Activated CD4-positive, alpha-beta T cell treated with anti-CD3 and anti-CD28 coated beads, Interleukin-2, amount 50 U/mL, for 48 hours (primary cell): ENCODE measurements at places on chromosomes 3 and 15.

- no peak for DNase-seq
Measured at GRCh38 chr15:43151688-43152087, 18.3 kb downstream of the TMEM62 start.

GRCh38 chr3:27224197-27224596 is 145.0 kb downstream of the NEK10 start:
- no peak for DNase-seq

DNA sequence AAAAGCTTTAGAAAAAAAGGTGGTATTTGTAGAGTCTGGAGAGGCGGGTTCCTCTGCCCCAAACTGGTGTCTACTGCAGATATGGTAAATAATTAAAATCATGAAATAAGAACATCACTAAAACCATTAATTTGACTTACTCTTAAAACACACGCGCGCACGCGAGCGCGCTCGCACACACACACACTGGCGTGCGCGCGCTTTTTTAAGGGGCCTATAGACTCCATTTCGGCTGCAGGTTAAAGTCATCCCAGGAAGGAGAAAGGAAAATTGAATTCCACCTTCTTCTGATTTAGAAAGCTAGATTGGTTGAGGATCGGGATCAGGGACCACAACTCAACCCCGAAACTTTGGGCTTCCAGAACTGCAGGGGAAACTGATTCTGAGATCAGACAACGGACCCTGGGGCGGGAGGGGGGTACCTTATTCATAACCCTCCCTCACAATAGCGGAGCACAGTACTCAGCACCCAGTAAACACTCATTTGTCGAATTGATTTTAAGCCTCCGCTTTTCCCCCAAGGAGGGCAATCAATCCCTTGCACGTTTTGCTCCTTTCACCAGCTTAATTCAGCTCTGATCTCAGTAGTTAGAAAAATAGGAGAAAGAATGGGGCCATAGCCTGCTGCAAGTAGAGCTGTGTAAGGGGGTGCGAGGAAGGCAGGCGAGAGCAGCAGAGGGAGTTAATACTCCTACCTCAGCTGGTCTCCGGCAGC is 509 bp upstream of the LRRC3B start:
- DNase-seq: no peak

GRCh38 chr3:172449466-172450149 is 1.4 kb upstream of the GHSR start:
- peak; percentile 9 for DNase-seq

DNA sequence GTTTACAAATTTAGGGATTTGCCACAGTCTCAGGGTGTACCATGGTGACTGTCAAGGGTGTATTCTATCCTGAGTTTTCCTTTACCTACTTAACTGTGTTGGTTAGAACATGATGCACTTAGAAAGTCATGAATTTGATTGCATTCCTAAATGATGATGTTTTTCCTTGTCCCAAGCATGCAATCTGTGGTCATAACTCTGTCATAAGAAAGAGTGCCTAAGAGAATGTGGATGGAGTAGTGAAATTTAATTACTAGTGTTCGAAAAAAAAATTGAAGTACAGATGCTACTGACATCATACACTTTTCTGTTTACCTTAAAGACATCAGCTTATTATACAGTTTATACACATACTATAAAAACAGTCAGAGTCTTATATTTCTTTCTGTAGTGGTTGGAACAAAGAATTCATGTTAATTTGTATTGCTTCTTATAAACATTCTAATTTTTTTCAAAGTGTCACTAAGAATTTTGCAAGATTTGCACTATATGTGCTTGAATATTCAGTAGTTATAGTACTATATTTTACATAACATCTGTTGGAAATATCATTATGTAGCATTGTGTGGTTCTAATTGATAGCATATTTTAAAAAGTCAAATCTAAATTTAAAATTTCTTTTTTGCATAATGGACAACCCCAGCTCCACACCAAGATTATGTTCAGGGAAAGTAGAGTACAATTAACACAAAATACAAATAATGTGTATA is 231.3 kb upstream of the KCNMB2 start:
- no peak for DNase-seq

- DNase-seq: no peak
Measured at GRCh38 chr15:40388941-40389823, 6.7 kb downstream of the KNSTRN start.

GRCh38 chr15:63531586-63531985 is 27.2 kb downstream of the USP3 start:
- DNase-seq: no peak

GRCh38 chr3:171658841-171659240 is 151.4 kb downstream of the PLD1 start:
- no peak for DNase-seq

DNA sequence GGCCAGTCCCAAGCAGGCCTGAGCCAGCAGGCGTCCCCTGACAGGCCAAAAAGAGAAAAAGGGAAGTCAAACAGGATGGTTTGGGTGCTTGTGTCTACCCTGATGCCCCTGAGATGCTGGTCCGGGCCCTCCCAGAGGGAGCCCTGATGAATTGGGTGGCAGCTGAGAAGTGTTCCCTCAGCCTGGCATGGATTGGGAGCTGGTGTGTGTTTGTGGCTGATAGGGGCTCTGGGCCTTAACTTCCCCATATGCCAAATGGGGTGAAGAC is 1.4 kb downstream of the FBLN2 start:
- no peak for DNase-seq

- DNase-seq: no peak
Measured at GRCh38 chr3:142019794-142020320, 129.5 kb downstream of the TFDP2 start.

- DNase-seq: no peak
Measured at GRCh38 chr15:74327756-74328155, 39.7 kb downstream of the CYP11A1 start.

GRCh38 chr3:4581498-4581897 is 88.3 kb downstream of the ITPR1 start:
- no peak for DNase-seq

DNA sequence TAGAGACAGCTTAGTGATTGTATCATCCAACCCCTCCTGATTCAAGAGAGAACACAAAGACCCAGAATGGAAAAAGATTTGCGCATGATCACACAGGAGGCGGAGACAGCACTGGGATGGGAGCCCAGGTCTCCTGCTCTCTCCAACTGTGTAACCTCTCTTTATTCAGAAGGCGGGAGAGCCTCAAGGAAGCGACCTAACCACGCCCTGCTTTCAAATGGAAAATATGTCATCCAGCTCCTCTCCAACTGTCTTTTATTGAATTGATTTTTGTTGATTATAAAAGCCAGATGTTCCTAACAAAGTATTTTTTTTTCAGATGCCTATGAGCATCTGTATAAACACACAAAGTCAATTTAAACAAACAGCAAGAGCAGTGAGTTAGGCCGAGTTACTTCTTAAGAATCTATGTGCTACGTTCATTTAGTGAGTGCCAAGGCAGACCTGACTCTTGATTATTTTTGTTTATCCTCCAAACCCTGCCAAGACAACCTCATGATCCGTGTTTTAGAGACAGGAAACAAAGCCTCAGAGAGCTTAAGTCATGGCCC is 74.5 kb downstream of the BFSP2 start:
- no peak for DNase-seq

DNA sequence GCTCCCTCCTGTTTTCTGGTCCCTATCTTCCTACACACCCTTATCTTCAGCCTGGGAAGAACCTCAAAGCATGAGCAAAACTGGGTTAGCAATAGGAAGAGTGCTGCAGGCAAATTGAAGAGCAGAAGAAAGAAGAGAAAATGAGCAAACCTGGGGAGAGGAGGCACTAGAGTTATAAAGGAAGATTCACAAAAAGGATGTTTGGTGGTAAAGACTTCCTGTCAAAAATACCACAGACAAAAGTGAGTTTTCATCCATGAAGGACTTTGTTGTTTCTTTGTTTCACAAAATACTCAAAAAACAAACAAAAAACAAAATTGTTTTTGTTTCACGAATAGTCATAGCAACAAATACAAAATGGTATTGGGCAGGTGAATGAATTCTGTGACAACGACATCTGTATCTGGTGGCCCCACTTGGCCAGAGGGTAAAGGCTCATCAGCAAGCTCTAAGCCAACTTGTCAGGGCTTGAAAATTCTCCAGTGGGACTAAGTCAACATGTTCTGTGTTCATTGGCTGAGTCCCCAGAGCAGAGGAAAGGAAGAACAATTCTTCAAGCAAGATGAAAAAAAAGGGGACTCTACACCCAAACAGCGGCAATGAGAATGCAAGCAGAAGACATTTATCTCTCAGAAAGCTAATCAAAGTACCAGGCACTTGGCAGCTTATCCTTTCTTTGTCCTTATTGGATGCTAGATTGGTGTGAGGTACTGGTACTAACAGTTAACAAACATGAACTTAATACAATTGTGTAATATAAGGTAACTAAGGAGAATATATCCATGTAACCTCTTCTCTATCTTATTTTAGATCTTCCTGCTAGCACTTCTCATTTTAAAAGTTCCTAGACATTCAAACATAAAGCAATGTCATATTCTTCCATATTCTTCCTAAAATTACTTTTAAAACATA is 9.7 kb downstream of the ATP8B4 start:
- no peak for DNase-seq

- no peak for DNase-seq
Measured at GRCh38 chr3:43075904-43076661, 29.8 kb downstream of the POMGNT2 start.

- DNase-seq: no peak
Measured at GRCh38 chr15:89826671-89827655, 12.3 kb upstream of the ANPEP start.

- no peak for DNase-seq
Measured at GRCh38 chr3:70539908-70540307, 227.5 kb upstream of the MDFIC2 start.
